ENCODE measurements at places on chromosomes 12 and 14.

GRCh38 chr14:89359477-89360222 lies 57.4 kb downstream of the FOXN3 start:
- no peak for DNase-seq

GRCh38 chr14:60931218-60931617 lies 49.7 kb downstream of the TRMT5 start:
- peak; percentile 5 for DNase-seq

- DNase-seq = no peak
These were observed 11.7 kb downstream of the SOCS4 start for GRCh38 chr14:55038708-55039107.

DNA sequence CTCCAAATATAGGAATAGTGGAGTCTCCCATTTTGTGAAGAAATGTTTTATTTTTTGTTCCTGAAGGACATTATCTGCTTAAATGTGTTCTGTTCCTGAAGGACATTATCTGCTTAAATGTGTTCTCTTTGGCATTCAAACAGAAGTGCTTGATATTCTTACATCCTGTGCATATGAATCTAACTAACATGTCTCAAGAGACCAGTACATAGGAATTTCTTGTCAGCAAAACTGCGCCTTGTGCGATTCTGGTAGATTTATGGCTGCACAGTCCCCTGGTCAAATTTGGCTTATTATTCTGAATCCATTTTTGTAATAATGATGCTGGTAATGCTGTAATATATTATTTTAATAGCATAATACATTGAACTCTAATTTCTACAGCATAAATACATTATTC lies 722.4 kb downstream of the NOVA1 start:
- no peak for DNase-seq

DNA sequence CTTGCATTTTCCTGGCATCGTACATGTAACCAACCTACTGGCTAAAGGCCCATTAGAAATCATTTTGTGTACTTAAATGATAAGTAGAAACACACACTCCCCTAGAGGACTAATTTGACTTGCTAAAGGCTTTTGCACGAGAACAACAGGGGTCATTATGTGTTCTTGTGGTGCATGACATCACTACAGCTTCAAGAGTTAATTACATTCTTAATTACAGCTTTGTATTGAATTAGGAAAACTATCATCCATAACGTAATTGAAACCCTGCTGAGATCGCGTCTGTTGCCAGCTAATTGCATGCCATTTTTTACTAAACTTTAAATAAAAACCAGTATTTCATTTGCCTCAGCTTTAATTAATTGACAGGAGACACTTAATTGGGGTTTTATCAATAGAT lies 51.4 kb downstream of the TMEM132C start:
- DNase-seq = no peak

- DNase-seq = no peak
These were observed 116.4 kb upstream of the ATF1 start for GRCh38 chr12:50647479-50647878.

- no peak for DNase-seq
These were observed 1.8 kb upstream of the AQP5 start for GRCh38 chr12:49959685-49960473.

DNA sequence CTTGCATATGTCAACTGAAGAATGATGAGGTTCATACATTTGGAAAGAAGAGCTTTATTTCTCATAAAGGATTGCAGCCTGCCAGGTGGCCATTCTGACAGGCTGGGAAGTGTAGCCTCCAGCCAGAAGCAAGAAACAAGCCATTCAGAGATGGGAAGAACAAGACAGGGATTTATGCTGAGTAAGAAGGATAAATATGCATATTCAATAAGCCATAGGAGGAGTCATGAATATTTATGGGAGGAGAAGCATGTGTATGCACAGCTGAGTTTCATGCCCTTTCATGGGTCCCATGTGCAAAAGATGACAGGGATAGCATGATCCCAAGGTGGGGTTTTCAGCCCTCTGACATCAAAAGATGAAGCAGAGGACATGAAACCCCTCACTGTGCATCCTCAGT lies 269.8 kb downstream of the TMEM132C start:
- DNase-seq = no peak

- DNase-seq = peak; percentile 29
These were observed 4.4 kb downstream of the KMT5A start for GRCh38 chr12:123388177-123388950.

- DNase-seq = no peak
These were observed 242.1 kb downstream of the CACNA1C start for GRCh38 chr12:2294651-2295475.

- DNase-seq = no peak
These were observed 23.2 kb upstream of the PARP11 start for GRCh38 chr12:3896356-3896755.

- no peak for DNase-seq
These were observed 366.4 kb downstream of the IPO8 start for GRCh38 chr12:30329281-30329680.

- DNase-seq = no peak
These were observed 13.8 kb downstream of the TMCC3 start for GRCh38 chr12:94636462-94637085.

GRCh38 chr12:47837190-47838171 lies 17.8 kb upstream of the HDAC7 start:
- DNase-seq = peak; percentile 52

DNA sequence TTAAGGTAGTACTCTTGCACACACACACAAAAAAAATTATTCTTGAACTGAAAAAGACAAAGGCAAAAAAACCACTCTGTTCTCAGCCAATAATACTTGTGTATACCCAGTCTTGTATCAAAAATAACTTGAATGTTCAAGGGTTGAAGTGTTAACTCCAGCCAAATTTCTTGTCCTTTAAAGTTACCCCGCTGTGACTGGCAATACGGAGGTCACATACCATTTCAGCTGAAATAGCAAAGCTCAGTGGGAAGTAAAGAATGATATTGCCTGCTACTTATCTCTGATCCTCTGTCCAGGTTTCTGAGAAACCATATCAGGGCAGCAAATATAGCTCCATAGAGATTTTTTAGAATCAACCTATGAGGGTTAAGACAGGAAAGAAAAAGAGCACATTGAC lies 167.4 kb downstream of the C12orf50 start:
- DNase-seq = no peak

DNA sequence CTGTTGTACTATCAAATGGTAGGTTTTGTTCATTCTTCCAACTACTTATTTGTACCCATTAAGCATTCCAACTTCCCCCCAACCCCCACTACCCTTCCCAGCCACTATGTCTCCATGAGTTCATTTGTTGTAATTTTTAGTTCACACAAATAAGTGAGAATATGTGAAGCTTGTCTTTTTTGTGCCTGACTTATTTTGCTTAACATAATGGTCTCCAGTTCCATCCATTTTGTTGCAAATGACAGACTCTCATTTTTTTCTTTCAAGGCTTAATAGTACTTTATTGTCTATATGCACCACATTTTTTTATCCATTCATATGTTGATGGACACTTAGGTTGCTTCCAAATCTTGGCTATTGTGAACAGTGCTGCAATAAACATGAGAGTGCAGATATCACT lies 86.2 kb downstream of the ALG10B start:
- no peak for DNase-seq

GRCh38 chr12:2650261-2651067 lies 144.3 kb upstream of the FKBP4 start:
- DNase-seq = no peak

GRCh38 chr14:75558440-75558839 lies 20.0 kb upstream of the FLVCR2 start:
- DNase-seq = no peak

DNA sequence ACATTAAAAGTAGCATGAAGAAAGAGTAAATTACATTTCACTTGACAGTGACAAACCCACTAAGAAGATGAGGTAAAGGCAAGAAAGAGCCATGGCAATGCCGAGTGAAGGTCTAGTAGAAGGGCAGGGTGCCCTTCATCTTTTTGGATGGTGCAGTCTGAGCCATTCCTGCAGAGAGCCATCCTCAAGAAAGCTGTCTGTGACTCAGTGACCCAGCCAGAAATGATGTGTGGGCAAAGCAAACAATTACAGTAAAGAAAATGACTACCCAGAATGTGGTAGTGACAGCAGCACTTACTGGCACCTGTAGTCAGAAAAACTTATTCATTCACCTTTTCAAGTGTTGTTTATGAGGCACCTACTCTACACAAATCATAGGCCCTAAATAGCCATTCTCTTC lies 281.7 kb downstream of the DUSP6 start:
- DNase-seq = no peak

DNA sequence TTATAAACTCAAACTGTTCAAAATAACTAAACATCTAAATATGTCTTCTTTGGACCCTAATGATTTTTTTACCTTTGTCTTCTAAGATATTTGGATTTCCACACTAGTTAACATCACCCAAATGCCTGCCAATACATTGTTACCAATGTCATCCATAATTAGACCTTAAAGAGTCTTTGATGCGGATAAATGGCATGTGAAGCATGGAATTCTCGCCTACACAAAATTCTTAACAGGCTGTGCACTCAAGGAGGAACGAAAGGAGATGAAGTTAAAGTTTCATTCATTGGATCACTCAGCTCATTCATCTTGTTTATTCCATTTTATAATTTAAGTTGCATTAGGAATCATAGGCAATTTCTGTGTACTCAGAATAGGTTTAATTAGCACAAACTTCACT lies 219.7 kb downstream of the ACSS3 start:
- DNase-seq = no peak

DNA sequence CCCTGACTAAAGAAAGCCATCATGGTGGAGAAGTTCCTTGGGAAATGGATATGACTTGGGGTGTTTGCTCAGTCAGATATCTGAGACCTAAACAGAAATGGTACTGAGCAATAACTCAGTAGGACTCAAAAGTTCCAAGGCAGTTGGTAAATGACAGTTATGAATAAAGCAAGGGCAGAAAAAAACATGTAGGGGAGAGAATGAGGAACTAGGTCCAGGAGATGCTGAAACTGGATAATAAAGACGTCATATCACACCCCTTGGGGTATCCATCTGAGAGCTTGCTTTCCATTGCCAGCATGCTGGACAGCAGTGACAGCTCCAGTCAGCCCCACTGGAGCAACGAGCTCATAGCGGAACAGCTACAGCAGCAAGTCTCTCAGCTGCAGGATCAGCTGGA lies 37.5 kb downstream of the RPGRIP1 start:
- DNase-seq = no peak

- no peak for DNase-seq
These were observed 14.0 kb downstream of the SYNE3 start for GRCh38 chr14:95502381-95502950.

DNA sequence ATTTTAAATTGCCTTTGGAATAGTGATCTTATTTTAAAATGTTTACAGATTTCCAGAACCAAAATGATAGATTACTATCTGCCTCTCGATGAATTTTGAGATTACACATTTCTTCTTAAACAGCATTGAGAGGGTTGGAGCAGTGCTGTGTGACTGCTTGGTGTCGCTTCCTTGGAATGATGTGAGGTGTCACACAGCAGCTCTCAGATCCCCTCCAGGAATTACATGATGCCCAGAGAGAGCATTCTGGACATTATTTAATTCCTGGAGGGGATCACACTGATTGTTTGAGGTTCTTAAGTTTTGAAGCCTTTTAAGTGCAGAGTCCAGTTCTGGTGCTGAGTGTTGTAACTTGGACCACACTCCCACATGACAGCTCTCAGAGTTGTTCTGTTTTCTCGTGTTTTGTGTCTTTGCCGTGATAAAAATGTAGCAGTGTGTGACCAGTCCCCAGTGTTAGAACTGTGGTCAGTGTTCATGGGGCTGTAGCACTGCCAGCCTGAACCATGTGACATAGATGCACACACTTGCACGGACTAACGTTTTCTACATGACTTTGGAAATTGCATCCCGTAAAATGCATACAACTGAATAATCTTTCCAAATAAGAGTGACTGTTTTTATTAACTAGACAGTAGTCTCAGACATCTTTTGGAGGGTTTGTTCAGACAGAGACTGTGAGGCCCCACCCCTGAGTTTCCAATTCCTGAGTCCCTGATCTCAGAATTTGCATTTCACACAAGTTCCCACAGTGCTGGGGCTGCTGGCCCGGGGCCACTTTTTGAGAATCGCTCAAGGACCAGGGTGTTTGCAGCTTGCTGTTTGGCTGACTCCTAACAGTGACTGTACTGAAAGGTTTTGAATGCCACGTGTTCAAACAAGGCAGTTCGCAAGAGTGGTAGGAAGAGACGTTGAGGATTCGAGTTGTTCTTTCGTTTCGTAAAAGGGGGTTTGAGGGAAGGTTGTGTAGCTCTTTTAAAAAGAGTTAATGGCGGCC lies 26.0 kb downstream of the XRCC3 start:
- no peak for DNase-seq

DNA sequence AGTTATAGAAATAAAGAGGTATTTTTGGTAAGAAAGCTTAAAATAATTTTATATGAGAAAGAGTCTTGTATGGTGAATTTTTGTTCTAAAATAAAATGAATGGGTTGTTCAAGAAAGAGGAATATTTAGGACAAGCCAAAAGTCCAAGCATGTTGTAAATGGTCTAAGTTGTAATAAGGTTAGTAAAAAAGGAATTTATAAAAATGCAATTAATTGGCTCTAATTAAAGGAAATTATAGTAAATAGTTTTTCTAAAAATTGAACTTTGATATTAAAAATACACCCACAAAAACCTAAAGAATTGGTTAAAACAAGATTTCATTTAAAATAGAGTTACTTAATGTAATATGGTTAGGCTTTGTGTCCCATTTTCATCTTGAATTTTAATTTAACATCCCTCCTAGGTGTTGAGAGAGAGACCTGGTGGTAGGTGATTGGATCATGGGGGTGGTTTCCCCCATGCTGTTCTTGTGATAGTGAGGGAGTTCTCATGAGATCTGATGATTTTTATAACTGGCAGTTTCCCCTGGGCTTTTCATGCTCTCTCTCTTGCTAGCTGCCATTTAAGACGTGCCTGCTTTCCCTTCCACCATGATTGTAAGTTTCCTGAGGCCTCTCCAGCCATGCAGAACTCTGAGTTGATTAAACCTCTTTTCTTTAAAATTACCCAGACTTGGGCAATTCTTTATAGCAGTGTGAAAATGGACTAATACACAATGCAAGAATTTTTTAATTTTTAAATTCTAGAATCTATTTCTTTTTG lies 13.0 kb downstream of the SLC22A17 start:
- DNase-seq = no peak

DNA sequence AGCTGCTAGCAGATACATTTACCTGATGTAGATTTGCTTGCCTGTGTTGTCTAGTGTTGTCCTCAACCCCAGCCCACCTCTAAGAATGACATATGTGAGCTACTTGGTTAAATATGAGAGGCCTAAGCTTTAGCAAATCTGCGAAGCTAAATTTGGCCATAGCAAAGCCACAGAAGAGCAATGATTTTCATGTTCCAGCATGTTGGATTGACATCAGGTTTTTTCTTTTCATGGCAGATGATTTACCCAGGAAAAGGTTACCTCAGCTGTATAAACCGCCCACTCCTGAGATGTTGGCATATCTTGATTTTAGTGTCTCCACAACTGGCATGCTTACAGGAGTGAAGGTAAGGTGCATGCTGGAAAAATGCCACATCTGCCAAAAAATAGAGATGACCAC lies 36.4 kb upstream of the ATF1 start:
- no peak for DNase-seq
